ENCODE measurements at places on chromosomes 4 and X.

- peak; percentile 42 for DNase-seq
These were observed 168.7 kb downstream of the SCFD2 start for GRCh38 chr4:53196882-53197771.

DNA sequence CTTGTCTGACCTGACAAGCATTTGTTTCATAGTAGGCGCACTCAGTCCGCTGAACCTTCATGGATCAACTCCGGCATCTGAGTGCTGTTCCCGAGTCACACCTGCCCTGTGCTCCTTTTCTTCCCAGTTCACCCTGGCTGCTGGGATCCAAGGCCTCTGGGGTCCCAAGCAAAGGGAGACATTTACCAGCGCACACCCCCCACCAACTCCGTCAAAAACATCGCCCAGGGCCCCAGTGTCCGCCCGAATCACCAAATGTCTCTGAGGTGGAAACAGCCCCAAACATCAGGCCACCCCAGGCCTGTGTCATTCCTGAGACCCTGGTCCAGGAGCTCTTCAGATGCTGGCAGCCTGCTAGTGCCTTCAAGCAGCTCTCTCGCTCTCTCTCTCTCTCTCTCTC lies 5.1 kb downstream of the BLOC1S4 start:
- no peak for DNase-seq

GRCh38 chr4:143437937-143438336 lies 75.6 kb upstream of the SMARCA5 start:
- DNase-seq = no peak

- DNase-seq = no peak
These were observed 681.4 kb downstream of the GABRG1 start for GRCh38 chr4:45442466-45442865.

DNA sequence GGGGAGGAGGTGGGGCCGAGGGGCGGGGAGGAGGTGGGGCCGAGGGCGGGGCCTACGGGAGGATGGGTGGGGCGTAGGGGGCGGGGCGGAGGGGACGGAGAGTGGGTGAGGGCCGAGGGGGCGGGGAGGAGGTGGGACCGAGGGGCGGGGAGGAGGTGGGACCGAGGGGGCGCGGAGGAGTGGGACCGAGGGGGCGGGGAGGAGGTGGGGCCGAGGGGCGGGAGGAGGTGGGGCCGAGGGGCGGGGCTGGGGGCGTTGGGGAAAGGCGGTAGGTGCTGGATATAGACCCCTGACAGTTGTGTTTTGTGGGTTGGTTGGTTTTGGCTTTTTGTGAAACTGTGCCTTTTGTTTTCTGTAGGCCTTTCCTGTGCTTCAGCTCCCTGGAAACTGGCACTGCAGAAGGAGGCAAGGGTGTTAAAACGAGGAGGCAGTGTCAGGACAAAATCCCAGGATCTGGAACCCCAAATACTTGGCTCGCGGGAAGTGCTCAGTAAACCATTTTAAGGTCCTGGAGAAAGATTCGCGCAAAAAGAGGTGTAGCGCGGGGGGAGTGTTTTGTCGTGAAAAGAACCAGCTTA lies 580 bp upstream of the MMGT1 start:
- no peak for DNase-seq

DNA sequence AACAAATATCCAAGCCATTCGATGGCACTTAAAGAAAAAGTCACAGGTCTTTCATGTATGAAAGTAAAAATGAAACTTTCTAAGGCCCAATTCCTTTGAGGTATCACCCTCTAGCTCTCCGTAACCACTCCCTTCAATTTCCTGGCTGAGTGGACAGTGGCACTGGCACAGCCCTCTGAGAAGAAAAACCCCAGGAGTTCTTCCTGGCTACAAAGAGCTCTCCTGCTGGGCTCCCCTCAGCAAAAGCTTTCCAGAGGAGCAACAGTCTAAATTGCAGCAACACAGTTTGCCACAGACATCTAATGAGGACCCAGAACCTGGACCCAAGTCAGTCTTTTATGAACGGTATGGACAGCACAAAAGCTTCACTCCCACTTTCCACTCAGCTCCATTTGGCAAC lies 71.8 kb downstream of the FUNDC1 start:
- no peak for DNase-seq

GRCh38 chr4:39718366-39719323 lies 20.7 kb downstream of the UBE2K start:
- DNase-seq = no peak

DNA sequence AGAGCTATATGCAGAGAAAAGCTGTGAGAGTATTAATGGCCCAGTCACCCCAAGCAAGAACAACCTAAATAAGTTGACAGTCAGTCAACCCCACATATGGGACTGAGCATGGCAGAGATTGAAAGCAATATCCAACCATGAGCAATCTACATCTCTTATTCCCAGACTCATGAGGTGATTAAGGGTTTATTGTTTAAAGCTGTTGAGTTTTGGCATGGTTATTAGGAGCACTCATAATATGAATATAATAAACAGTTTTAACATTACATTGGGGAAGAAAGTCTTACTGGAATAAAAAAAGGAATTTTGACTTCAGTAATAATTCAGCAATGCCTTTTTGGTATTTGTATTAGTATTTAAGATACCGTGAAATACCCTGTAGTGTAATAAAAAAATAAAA lies 1627.4 kb downstream of the STIM2 start:
- no peak for DNase-seq

DNA sequence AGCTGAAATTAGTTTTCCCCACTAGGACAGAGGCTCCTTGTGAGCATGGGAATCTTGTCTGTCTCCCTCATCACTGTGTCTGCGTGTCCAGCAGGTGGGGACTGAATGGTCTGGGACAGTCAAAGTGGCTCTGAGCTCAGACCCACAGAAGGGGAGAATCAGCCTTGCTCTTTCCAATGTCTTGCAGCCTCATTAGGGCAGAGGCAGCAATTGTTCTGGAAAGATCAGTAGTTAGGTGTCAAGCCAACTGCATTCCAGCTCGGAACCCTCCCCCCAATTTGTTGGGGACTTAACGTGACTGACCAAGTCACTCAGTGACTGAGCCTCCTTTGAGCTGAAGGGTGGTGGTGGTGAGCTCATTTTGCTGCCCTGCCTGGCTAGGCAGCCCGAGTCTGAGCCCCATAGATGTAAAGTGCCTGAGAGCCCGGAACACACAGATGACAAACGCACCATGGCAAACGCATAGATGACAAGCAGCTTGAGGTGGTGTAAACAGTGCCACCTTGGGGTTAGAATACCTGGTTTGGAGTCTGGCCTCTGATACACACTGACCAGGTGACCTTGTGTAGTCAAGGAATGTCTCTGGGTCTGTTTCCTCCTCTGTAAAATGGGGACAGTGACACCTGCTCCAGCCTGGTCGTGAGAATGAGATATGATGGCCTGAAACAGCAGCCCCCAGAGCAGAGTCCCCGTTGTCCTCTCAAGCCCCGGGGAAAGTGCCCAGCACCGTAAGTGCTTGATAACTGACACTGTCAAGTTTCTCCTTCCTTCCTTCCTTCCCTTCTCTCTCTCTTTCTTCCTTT lies 2.7 kb upstream of the SORCS2 start:
- DNase-seq = no peak

DNA sequence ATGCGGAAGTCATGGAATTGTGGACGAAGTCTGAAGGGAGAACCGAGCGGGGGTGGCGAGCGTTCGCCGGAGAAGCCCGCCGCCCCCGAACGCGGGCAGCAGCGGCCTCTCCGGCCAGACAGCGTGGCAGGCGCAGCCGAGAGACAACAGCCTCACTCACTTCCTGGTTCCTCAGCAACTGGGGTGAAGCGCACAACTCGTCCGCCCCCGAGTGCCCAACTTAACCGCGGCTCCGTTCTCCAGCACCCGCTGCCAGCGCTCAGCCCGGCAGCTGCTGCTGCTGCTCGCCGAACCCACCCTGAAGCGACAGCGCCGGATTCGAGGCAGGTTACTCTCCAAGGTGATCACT lies 68.0 kb downstream of the NOCT start:
- DNase-seq = no peak

GRCh38 chrX:48835524-48836329 lies at the start of gene PCSK1N:
TSS of gene PCSK1N (minus strand) at chrX:48835610. CDS start at chrX:48835532, 78 bp downstream.
- no peak for DNase-seq

DNA sequence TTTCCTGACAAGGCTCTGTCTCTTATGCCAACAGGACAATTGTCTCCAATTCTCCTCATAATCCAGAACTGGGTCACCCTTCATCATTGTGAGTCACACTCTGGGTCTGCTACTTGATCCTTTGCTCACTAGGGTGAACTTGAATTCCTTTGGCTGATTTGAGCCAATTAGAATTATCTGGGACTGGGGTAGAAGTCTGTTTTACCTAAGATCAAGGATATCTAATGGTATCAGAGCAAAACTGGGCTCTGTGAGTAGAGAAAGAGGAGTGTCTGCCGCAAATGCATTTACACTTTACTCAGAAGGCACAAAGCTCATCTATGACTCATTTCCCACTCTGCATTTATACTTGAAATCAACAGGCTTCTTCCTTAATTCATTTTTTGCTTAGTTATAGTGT lies 72.6 kb downstream of the PITX2 start:
- DNase-seq = no peak

DNA sequence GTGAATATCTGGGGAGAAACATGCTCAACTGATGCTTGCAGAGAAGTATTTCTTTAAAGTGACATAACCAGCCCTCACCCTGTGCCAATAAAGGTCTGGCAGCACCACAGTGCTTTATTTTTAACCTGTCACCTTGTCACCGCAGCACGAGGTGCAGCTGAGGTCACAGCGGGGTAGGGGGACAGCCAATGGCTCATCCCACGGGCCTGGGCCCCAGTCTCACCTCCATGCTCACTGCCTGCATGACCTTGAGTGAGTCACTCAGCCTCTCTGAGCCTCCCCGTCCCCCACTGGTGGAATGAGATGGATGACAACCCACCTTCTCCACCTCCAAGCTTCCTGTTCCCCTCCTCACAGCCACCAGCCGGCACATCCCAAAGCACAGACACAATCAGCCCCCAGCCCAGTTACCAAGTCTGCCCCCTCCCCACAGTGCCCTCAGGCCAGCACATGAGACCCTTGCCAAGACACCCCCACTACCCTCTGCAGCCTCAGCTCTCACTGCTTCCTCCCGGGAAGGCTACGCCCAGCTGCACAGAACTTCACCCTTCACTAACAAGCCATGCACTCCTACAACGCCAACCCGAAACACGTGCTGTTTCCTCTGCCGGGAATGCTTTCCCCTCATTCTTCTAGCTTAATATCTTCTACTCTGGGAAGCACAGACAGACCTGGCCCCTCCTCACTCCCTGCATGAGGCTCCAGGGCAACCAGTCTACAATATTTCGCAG lies 24.9 kb upstream of the MAN2B2 start:
- no peak for DNase-seq

DNA sequence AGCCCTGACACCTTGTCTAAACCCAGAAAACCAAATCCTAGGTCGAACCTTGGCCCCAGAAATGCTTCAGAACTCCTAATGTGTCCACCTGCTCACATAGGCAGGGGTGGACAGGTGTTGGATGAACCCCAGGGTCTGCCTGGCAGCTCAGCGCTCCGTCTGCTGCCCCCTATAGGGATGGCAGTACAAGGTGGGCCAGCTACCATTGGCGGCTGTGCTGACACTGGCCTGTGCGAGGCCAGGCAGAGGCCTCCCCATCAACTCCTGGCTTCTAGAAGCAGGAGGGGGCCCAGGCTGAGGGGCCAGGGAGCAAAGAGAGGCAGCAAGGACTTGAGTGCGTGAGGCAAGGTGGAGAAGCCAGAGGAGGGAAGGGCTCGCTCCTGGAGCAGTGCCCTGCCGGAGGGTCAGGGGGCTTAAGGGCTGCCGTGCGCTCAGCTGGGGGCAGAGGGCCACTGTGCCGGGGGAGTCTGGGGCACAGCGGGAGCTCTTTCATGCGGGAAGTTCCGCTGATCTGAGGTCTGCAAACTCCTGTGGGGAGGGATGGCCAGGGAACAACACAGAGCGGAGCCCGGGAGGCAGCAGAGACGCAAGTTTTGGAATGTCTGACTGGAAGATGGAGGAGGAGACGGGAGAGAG lies 20.6 kb downstream of the CCNQ start:
- DNase-seq = no peak

DNA sequence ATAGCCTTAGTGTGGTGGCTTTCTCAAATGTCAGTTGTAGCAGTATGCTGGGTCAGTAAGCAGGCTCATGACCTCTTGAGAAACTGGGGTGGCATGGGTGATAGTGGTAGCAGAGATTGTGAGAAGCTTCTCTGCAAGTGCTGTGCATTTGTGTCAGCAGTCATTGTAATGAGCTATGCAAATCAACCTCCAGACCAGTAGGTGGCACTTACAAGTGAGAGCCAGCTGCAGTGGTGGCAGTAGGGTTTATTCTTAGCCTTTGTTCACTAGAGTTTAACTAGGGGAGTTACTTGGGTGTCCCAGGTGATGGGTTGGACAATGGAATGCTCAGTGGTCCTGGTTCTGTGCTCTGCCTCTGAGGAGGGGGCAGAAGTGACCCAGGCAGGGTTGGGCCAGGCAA lies 818.7 kb downstream of the PCDH7 start:
- DNase-seq = no peak

DNA sequence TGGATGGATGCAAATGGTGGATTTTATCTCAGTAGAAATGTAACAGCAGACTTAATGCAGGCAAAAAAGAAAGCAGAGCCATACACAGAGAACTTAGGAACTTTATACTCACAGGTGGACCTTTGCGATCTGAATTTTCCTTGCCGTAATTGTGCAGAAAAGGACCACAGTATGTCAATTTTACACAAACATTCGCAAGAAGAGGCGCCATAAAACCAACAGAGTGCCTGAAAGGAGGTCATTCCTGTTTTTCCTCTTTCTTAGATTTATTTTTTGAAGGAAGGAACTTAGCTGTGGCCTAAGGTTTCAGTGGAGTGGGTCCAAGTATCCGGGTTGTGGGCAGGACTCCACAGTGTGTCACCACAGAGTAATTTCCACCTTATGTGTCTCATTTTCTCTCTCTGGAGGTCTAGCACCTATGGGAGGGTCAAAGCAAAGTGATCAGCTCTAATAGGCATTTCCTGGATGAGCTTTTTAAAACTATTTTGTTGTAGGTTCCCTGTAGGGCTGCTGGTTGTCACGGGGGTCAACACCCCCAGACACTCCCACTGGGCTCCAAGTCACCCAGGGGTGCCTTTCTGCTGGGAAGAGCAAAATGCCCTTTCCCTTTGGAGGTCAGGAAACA lies 24.7 kb upstream of the PBDC1 start:
- no peak for DNase-seq

- no peak for DNase-seq
These were observed 144.4 kb upstream of the GUCY1A1 start for GRCh38 chr4:155522201-155522600.

GRCh38 chr4:163462556-163462955 lies 11.0 kb downstream of the TKTL2 start:
- no peak for DNase-seq

- DNase-seq = no peak
These were observed 38.6 kb upstream of the NHS start for GRCh38 chrX:17336377-17336776.

GRCh38 chrX:97882306-97882705 lies 998.6 kb downstream of the RPA4 start:
- no peak for DNase-seq

- no peak for DNase-seq
These were observed 219.3 kb upstream of the LDB2 start for GRCh38 chr4:17117746-17118145.

GRCh38 chr4:85703096-85703495 lies 228.1 kb downstream of the ARHGAP24 start:
- no peak for DNase-seq

DNA sequence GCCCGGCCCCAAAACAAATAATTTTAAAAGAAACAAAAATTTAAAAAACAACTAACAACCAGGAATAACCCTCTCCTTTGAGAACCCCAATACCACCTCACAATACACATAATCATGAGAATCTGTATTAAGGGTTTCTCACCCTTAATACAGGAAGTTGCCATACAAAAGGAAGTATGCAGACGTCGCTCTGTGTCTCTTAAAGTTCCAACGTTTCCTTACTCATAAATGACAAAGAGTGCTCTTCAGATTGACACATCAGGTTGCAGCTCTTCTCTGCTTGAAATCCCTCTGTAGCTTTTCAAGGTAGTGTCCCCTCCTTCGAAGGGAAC lies 73.9 kb upstream of the IRF2 start:
- DNase-seq = no peak

All from epithelial cell of proximal tubule (primary cell).